Activated CD4-positive, alpha-beta memory T cell treated with anti-CD3 and anti-CD28 coated beads, Interleukin-2, amount 10 ng/mL, durations not matched to agents 7 days and 5 days (primary cell): ENCODE measurements at places on chromosomes 11 and 22. TPM values are rescaled to one million over a fixed set of nuclear protein-coding genes. Genes with fewer than 3 reads are reported as not detected.

- peaks cover 38% of the 10 kb centered on the region for H3K36me3 ChIP-seq
- H3K27ac ChIP-seq = no peak overlapping the region
- no peaks in the 10 kb centered on the region for H3K4me1 ChIP-seq
- no peak for DNase-seq
- H3K27me3 ChIP-seq = no peaks in the 10 kb centered on the region
Observed at GRCh38 chr11:28058333-28058732, 49.6 kb downstream of the KIF18A start.

The RIMBP3B gene
- total RNA-seq = 0.81 TPM

DNA sequence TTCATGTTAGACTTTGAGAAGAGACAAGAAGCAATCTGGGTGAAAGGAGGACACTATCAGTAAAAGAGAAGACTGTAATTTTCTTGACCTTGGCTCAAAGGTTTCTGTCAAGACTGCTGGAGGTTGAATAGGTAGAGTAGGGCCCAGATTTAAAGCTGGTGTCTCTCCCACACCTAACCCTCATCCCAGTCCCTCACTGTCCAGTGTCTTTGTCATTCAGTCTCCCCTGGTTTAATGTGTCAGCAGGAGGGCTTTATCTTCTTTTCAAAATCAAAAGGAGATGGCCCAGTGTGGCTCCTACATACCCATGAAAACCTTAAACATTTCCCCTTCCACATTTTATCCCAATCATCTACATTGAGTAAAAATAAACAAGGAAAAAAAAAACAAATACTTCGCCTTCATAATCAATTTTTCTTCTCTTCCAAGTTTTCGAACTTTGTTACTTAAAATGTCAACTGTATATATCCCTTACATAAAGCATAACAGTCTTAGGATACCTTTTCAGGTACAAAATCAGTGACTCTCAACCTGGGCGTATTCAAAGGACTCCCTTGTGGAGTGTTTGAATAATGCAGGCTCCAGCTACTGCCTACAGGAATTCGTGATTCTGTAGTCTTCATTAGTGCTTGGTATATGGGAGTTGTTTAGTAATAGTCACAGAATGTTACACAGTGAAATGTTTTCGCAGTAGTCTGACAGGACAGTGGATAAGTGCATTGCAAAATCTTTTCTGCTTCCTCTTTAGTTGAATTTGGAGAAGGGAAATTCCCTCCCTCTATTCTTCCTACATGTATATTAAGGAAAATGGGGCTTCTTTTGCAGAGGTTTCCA, 87.2 kb downstream of the FAT3 start:
- no peaks in the 10 kb centered on the region for H3K36me3 ChIP-seq
- no peaks in the 10 kb centered on the region for H3K4me1 ChIP-seq
- H3K4me3 ChIP-seq = no peak overlapping the region
- DNase-seq = no peak

DNA sequence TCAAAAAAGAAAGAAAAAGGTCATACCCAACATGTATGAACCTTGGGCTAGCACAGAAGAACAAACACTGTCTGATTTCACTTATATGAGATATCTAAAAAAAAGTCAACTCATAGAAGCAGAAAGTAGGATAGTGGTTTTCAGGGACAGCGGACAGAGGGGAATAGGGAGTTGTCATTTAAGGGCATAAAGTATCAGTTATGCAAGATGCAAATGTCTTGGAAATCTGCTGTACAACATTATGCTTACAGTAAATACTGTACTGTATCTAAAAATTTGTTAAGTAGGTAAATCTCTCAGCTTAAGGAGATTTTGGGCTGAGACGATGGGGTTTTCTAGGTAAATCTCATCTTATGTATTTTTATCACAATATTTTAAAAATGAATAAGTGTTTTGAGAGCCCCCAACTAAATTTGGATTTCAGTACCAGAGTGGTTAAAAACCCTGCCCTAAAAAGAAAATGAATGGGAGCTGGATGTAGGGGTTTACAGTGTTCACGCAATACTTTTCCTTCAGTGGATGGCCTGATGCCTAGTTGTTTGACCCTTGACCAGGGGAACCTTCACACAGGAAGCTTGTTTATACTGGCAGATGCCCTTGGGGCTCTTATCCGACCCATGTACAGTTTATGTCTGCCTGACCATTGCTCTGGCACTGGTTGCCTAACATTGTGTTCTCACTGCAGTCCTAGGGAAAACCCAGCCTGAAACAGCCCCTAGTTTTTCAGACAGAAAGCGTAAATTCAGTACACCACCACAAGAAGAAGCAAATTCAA, 34.8 kb downstream of the SLC22A9 start:
- DNase-seq = no peak
- no peaks in the 10 kb centered on the region for H3K36me3 ChIP-seq
- H3K4me3 ChIP-seq = no peak overlapping the region
- no peak overlapping the region for H3K27ac ChIP-seq
- H3K4me1 ChIP-seq = no peaks in the 10 kb centered on the region

The MMP11 gene
- 0.20 TPM for total RNA-seq

The ADM2 gene
- 7.6 TPM for total RNA-seq

The CNTN5 gene
- total RNA-seq = not detected

GRCh38 chr11:42762348-42762747, 549.4 kb upstream of the API5 start:
- H3K4me1 ChIP-seq = no peaks in the 10 kb centered on the region
- H3K4me3 ChIP-seq = no peak overlapping the region
- H3K27me3 ChIP-seq = no peaks in the 10 kb centered on the region
- no peaks in the 10 kb centered on the region for H3K36me3 ChIP-seq

The OSBPL5 gene
- total RNA-seq = 1.7 TPM
